ENCODE measurements at places on chromosomes 5 and 9. TPM values are rescaled to one million over a fixed set of nuclear protein-coding genes. Genes with fewer than 3 reads are reported as not detected.

DNA sequence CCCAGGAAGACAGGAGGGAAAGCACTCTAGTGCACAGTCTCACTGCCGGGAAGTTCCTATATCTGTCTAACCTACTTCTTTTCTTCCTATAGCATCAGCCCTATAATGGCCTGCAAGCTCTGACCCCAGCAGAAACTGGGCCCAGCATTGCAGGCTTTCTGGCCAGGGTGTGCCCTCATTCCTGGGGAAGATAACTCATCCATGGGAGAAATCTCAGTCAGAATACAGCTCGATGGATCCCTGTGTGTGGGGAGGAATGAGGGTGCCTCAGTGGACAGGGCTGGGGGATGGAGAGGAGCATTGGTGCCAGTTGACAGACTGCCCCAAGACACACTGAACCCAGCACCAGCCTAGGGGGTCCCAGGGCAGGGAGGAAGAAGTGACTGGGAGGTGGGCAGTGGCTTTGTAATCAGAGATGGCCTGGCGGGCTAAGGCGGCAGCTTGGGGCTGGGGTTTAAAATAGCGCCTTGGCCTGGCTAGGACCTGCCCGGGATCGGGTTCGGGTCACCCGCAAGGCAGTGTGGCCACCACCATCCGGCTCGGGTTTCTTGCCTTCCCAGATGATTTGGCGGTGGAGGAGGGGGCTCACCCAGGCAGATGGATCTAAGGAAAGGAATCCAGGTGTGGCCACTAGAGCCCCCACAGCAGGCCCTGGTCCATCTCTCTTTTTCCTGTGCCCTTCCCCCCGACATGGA is 7.6 kb upstream of the CXXC5 start:
- no peaks in the 10 kb centered on the region for H3K36me3 ChIP-seq
- peak overlapping the region; percentile 97 for H3K27ac ChIP-seq
- H3K4me1 ChIP-seq, result peaks cover 72% of the 10 kb centered on the region

- peak; percentile 51 for DNase-seq
- H3K36me3 ChIP-seq, result no peaks in the 10 kb centered on the region
- peaks cover 46% of the 10 kb centered on the region for H3K4me1 ChIP-seq
- no peak overlapping the region for H3K4me3 ChIP-seq
- H3K27ac ChIP-seq, result peak overlapping the region; percentile 78
- H3K27me3 ChIP-seq, result no peaks in the 10 kb centered on the region
These were observed 72.6 kb downstream of the DAPK1 start for GRCh38 chr9:87570000-87570908.

- peaks cover 85% of the 10 kb centered on the region for H3K27me3 ChIP-seq
- no peak overlapping the region for H3K4me3 ChIP-seq
- peaks cover under 1% of the 10 kb centered on the region for H3K4me1 ChIP-seq
- no peaks in the 10 kb centered on the region for H3K36me3 ChIP-seq
These were observed 5.5 kb downstream of the FOXD1 start for GRCh38 chr5:73442996-73443627.

- no peaks in the 10 kb centered on the region for H3K27me3 ChIP-seq
- DNase-seq, result peak; percentile 14
- H3K4me3 ChIP-seq, result no peak overlapping the region
- H3K27ac ChIP-seq, result no peak overlapping the region
These were observed 175.9 kb downstream of the MAN2A1 start for GRCh38 chr5:109865637-109866036.

Gene FAM81B
- 0.80 TPM for total RNA-seq
